ENCODE measurements at places on chromosomes 7 and 10.

- DNase-seq: peak; percentile 38
These were observed 5.0 kb upstream of the GBX1 start for GRCh38 chr7:151172273-151173141.

GRCh38 chr7:70504254-70504653 is 627.7 kb upstream of the GALNT17 start:
- DNase-seq: no peak

GRCh38 chr7:49783446-49783845 is 10.0 kb downstream of the VWC2 start:
- DNase-seq: no peak

DNA sequence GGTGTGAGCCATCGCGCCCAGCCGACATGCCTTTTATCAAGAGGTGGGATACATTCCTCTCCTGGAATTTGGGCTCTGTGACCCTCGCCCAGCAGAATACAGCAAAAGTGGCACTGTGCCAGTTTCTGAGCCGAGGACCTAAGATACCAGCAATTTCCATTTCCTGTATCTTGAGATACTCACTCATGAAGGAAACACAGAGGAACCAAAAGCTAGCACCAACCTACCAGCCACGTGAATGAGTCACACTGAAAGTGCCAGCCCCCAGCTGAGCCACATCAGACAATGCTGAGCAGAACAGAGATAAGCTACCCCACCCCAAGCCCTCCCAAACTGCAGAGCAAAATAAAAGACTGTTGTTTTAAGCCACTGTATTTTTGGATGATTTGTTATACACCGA is 56.3 kb downstream of the CACUL1 start:
- no peak for DNase-seq

DNA sequence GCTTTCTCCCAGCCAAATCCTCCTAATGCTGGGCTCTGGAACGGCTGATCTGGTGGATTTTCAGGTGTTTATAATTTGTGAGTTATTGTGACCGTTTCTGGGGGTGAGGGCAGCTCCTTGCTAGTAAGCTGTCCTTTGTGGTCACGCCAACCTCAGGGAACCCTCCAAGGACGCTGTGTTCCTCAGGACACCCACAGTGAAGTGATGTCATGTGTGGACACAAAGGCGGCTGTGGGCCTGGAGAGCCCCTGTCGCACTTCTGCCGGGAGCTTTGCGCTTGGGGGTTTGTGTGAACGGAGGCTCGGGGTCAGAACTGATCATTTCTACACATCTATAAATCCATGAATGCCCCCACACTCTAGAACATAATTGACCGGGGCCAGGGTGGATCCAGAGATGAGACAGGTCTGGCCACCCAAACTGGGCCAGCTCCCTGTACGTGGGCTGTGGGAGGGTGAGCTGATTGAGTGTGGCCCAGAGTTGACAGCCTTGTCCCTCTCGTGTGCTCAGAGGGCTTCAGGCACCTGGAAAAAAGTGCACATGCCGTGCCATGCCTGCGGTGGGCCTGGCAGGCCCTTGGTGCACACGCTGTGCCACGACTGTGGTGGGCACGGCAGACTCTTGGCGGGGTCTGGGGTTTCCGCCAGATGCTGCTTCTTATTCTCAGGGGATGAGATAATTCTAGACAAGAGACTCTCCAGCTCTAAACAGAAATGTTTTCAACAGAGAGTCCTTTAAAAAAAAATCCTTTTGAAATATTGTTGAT is 130.2 kb downstream of the VIPR2 start:
- DNase-seq: no peak

DNA sequence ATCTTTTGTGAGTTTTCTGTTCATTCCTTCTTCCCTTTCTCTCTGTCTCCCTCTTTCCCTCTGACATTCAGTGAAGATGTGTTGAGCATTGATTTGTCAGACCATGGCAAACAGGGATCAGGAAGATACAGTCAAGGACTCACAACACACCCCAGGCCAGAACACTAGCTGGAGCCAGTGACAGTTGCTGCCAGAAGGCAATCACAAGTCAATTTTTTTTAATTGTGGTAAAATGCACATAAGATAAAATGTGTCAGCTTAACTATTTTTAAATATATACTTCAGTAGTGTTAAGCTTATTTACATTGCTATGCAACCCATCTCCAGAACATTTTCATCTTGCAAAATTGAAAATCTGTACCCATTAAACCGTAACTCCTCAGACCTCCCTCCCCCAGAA is 62.6 kb downstream of the TEX36 start:
- no peak for DNase-seq

GRCh38 chr10:132349766-132350165 is 17.8 kb downstream of the LRRC27 start:
- no peak for DNase-seq

DNA sequence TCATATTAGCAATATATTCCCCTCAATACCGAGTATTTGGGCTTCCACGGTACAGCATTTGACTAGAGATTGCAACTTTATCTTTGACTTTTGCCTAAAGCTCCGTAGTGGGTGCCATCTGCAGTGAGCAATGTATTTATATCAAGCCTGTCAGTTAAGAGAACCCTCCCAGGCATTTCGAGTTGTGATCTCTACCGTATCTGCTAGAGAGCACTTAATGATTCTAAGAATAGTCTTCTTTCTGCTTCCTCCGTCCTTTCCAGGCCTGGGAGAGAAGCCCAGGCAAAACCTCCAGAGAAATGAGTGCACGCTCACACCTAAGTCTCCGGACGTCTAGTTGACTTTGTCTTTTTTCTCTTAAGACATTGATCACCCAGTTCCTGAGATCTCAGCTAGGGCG is 210.6 kb downstream of the KLF6 start:
- DNase-seq: no peak

GRCh38 chr7:65387891-65388290 is 14.2 kb downstream of the ZNF92 start:
- DNase-seq: no peak

DNA sequence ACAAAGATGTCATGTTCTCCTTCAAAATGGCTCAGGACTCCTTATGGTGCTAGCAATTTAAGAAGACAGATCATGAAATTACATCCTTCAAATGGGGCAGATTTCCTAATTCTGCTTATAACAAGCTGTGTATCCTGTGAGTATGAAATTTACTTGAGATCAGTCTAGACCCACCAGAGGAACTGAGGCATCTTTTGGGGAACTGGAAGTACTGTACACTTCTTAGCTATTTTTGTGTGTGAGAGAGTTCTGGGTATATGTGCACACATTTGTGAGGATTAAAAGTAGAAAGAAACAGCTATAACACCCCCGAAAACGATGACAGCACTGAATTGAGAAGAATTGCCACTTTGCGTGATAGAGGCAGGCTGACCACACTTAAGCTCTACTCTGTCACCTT is 187.0 kb upstream of the CCDC6 start:
- no peak for DNase-seq

DNA sequence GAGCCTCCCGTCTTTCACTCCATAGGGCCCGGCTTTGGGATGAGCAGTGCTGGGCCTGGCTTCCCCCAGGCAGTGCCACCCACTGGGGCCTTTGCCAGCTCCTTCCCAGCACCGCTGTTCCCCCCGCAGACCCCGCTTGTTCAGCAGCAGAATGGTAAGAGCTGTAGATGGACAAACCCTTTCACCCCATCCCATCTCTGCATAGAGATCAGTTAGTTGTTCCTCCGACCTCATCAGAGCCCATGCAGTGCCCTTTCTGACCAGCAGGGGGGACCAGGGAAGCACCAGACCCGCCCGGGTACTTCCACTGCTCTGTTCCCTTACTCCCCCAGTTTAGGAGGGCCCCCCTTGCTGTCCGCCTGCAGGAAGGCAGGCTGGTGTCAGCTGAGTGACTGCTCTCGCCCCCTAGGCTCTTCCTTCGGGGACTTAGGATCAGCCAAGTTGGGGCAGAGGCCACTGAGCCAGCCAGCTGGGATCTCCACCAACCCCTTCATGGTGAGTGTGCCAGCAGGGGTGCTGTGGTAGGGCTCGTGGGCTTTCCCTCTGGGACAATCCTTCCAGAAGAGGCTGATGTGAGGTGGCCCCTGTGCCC is 9.8 kb downstream of the SAP25 start:
- DNase-seq: peak; percentile 22

DNA sequence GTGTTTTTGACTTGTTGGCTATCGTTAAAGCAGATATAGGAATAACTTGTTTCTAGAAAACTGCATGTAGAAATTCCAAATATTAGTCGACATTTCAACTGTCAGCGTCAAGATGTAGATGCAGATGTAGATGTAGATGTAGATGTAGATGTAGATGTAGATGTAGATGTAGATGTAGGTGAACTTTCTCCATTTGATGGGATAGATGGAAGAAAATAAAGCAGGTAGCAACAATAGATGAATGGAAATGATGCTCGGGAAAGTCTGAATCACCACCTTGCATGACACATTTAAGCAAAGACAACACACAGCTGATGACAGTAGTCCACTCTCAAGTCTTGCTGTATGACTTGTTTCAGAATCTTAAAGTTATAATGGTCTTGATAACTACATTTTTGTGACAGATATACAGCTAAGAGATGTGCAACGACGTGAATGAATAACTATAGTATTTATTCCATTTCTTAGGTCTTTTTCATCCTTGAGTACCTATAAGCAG is 53.5 kb downstream of the SND1 start:
- DNase-seq: no peak

DNA sequence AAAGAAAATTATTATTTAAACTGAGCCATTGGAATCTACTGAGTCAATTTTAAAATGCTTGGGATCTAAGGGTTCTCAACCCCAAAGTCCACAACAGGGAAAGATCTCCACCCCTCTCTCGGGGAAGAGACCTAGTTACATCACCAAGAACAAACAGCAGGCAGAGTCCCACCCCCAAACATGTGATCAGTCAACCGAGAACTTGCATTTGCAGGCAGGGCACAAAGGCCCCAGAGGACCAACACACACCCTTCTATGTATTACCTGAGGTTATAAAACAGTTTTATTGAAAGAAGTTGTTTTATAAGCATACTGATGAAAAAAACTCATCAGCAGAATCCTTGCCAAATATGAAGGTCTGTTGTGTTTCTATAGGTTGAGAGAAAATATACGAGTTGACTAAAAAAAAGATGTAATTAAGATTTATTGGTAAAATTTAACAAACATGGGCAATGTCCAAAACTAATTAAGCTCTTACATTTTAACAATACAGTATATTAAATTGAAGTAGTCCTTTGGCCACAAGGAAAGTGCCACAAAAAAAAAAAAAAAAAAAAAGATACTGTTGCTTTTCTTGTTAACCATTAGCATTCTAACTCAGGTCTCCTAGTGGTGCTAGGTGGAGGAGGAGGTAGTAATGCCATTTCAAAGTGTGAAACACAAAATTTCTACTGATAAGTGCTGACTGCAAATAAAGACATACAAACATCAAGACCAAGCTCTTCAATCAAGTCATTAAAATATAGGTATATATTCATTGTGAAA is 975 bp upstream of the USP54 start:
- DNase-seq: peak; percentile 57

GRCh38 chr7:28180364-28181147 is at the start of gene JAZF1:
TSS of gene JAZF1 (minus strand) at chr7:28180795.
- peak; percentile 67 for DNase-seq

GRCh38 chr7:127347567-127348246 is 44.8 kb downstream of the ZNF800 start:
- DNase-seq: peak; percentile 69

GRCh38 chr10:87974769-87975168 is 111.3 kb downstream of the PTEN start:
- no peak for DNase-seq

- DNase-seq: no peak
These were observed 69.0 kb downstream of the PWWP2B start for GRCh38 chr10:132465889-132466519.

- no peak for DNase-seq
These were observed 303.1 kb upstream of the FZD1 start for GRCh38 chr7:90961037-90961725.

DNA sequence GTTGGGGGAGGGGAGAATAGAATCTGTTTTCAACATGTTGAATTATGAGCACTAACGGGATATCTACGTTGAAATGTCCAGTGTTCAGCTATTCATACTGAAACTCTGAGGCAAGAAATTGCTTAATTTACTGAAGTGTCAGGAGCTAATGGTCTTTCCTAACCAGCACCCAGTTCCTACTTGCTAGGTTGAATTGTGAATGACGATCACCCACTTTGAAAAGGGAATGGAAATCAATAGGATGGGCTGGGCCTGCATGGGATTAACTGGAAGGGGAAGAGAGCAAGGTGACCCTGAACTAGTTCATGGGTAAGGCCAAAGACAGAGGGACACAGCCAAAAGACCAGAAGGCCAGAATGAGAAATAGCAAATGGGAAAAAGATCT is 51.3 kb downstream of the HIPK2 start:
- DNase-seq: no peak

- DNase-seq: no peak
These were observed 90.1 kb downstream of the SNX10 start for GRCh38 chr7:26381476-26382353.

- DNase-seq: no peak
These were observed 14.3 kb upstream of the OIT3 start for GRCh38 chr10:72879245-72879644.

- DNase-seq: no peak
These were observed 446.5 kb downstream of the INHBA start for GRCh38 chr7:41256186-41256945.

DNA sequence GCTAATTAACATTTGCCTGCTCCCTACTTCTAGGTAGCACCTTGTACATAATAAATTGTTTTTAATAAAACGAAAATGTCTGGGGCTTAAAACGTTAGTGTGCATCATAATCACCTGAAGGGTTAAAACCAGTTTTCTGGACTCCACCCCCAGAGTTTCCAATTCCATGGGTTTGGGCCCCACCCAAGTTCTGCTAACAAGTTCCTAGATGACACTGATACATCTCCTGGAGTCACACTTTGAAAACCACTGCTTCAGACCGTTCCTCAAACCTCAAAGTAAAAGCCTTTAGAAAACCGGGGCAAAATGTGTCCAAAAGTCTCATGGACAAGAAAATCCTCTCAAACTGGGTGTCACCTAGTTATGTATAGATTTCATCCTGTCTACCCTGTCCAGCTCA is 9.3 kb downstream of the OSBPL3 start:
- no peak for DNase-seq

GRCh38 chr10:129465796-129466702 is 992 bp upstream of the MGMT start:
- DNase-seq: no peak

DNA sequence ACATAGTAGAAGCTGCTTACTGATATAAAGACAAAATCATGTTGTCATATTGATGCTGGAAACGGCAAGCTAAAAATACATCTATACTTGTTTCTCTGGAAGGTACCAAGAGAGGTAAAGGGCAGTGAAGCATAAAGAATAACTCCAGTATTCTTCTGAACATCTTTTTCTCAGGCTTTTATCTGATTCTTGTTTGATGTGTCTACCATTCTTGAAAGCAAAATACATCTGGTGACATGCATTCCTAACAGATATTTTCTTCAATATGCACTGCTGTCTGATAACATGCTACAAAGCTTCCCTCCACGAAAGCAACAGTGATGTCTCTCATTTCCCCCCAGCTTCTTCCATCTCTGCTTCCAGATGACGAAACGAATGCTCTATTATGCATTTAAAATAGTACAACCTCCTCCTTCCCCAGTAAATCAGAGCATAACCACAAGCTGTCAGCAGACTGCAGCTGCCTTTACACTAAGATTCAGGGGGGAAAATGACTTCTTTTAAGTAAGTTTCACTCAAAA is 100.8 kb downstream of the ARHGAP21 start:
- no peak for DNase-seq

- no peak for DNase-seq
These were observed 30.6 kb downstream of the TMEM243 start for GRCh38 chr7:87188930-87189329.

GRCh38 chr7:99002148-99002826 is 124.0 kb downstream of the TRRAP start:
- DNase-seq: no peak
